ENCODE measurements at places on chromosomes 16 and 17.
A peak's percentile ranks its signal among the peaks of the same experiment; 100 is the strongest.

GRCh38 chr17:81867170-81867990, 3.8 kb downstream of the ARHGDIA start:
- DNase-seq = no peak

- no peak for DNase-seq
These were observed 727.5 kb downstream of the KCNJ2 start for GRCh38 chr17:70896843-70897242.

- DNase-seq = no peak
These were observed 51.9 kb upstream of the ENPP7 start for GRCh38 chr17:79678736-79679255.

DNA sequence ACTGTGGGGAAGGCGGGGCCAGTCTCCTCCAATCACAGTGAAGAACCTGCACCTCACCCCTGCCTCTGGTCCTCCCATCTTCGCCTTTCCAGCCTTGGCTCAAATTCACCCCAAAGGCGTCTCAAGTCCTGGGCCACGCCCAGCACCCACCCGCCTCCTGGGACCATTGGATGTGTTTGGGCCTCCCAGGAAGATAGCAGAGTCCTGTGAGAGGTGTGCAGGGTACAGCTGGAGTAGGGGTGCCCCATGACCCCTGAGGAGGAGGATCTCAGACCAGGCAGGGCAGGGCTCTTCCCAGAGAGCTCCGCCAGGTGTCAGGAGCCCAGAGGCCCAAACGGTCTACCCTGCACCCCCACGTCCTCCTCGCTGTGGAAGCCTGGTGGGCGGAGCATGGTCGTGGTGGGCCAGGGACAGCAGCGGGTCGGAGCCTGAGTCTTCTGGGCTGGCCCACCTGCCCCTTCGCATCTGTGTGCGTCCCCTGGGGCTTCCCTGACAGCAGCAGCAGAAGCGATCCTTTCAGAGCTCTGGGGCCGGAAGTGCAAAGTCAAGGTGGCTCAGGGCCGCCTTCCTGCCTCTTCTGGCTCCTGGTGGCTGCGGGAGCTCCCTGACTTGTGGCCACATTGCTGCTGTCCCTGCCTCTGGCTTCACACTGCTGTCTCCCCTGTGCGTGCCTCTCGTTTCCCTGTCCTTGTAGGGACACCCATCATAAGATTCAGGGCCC, 34.9 kb upstream of the ZNF469 start:
- DNase-seq = no peak

DNA sequence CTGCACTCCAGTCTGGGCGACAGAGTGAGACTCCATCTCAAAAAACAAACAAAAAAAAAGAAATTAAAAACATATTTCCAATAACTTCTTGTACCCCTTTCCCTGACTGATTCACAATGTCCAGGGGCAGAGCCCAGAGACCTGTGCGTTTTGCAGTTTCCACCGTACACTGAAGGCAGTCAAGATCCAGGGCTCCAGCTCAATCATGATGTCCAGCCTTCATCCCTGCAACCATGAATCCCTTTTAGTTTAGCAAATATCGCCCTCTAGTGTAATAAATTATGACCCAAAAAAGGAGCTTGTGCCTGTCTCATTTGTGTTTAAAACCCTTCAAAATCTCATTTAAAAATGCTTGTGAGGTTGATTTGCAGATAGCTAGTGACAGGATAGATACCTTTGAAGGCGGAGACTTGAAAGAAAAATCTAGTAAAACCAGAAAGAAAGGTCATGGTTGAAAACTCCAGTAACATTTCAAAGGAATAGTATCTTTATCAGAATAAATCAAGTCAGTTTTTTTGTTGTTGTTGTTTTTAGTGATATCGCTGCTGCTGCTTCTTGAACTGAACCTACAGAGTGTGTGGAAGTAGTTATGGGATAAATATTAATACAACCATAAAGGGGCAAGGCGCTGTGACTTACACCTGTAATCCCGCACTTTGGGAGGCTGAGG, 3.7 kb upstream of the ERN1 start:
- DNase-seq = peak; percentile 52

DNA sequence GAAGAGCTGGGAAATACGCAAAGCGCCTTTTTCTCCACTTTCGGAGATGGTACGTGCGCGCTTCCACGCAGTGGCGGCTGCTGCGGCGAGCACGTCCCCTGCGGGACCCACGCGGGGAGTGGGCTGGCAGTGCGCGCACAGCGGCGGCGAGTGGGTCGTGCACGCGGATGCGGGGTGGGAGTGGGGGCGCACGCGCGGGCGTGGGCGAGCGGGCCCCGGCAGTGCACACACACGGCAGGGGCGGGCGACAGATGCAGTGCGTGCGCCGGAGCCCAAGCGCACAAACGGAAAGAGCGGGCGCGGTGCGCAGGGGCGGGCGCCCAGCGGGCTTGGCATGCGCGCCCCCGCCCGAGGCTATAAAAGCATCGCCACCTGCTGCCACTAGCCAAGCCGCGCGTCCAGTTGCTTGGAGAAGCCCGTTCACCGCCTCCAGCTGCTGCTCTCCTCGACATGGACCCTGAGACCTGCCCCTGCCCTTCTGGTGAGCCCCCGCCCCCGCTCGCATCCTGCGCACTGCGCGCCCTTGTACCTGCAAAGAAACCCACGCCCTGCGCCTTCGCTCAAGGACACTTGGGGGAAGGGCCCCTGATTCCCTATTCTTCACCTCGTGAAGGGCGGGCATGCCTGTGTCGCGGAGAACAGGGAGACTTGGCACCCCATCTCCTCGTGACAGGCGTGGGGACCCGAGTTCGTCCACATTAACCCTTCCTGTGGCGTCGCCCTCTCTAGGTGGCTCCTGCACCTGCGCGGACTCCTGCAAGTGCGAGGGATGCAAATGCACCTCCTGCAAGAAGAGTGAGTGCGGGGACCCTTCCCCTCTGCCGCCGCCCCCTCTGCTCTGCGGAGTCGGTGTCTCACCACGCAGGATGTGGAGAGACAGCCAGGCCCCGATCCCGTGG, at the start of gene MT3:
Gene MT3 (plus strand): TSS at position 388 of the 899 bp plus-strand sequence. CDS start 63 bp downstream, at position 451.
- peak; percentile 67 for DNase-seq

- DNase-seq = no peak
These were observed 208.6 kb downstream of the FOXL1 start for GRCh38 chr16:86786994-86787393.

DNA sequence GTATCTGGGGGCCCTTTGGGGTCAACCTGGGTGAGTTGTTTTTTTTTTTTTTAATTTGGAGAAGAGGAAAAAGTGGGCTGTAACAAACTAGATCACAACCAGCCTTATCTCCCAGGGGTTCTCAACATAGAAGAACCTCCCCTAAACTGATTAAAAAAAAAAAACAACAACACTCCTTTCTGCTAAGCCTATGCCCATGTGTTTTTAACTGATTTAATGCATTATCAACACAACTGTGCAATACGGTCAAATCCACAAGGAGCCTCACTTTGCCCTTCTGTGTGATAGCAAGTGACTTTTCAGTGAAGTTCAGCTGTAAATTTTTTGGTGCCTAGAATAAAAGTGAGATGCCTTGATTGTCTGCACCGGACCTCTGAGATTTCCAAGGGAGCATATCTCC, 646 bp downstream of the MYH11 start:
- DNase-seq = no peak

- no peak for DNase-seq
These were observed 364.9 kb upstream of the PMFBP1 start for GRCh38 chr16:72536723-72537435.

GRCh38 chr16:29804020-29804419, 2.3 kb upstream of the MAZ start:
- no peak for DNase-seq

DNA sequence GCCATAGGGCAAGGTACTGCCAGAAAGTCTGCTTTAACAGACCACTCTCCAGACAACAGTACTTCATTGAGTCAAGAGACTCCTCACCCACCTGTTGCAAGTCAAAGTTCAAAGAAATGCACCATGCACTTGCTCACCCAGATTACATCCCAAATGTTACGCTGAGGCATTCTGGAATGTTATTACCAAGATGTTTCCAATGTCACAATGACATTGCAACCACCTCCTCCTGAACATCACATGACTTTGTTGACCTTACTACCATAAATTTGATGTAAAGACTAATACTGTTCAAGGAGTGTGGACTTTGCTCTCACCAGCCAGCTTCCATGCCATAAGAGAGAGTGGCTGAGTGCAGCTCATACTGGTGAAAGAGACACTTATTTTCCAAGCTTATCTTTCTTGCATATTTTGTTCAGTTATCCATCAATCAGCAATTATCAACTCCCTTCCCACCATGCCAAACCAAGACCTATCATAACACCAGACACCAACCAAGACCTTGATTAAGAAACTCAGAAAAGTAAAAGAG, 58.5 kb upstream of the BCAR1 start:
- DNase-seq = no peak

GRCh38 chr17:9937241-9937761, 32.2 kb upstream of the RCVRN start:
- no peak for DNase-seq

DNA sequence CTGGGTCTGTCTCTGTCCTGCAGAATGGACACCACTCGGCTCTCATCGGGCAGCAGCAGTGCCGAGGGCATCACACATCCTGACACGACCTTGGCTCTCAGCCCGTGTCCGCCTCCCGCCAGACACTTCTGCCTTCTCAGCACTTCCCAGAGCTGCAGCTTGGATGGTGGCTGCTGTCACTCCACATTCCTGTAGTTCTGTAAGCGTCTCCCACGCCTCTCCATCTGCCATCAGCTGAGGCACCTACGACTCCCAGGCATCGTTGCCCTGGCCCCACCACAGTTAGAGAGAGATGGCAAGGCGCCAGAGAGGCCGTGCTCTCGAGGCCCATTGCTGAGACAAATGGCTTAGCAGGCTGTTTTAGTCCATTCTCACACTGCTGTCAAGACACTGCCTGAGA, 195.9 kb upstream of the CHMP6 start:
- DNase-seq = no peak

DNA sequence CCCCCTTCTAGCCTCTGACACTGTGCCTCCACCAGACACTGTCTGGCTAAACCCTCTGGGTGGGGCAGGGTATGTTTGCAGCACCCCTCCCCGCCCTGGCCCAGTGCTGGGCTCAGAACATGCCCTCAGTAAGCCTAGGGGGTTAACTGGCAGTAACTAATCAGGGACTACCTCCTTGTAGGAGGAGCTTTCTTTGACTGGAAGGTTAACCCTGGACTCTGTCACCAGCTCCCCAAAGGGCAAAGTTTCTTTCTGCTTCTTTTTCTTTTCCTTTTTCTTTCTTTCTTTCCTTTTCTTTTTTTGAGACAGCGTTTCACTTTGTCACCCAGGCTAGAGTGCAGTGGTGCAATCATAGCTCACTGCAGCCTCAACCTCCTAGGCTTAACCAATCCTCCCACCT, 76.8 kb downstream of the PLXDC1 start:
- no peak for DNase-seq

DNA sequence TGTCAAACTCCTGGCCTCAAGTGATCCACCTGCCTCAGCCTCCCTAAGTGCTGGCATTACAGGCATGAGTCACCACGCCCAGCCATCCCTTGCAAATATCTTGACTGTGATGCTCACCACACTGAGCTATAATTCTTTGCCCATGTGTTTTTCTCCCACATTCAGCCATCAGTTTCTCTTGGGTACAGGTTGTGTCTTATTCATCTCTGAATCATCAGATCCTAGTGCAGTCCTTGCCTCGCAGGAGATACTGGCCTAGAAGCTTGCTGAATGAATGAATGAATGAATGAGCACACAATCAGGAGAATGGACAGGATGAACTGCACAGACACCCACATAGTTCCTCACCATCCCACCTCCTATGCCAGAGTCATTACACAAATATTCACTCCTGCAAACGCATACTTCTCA, 24.4 kb upstream of the ETV4 start:
- no peak for DNase-seq

DNA sequence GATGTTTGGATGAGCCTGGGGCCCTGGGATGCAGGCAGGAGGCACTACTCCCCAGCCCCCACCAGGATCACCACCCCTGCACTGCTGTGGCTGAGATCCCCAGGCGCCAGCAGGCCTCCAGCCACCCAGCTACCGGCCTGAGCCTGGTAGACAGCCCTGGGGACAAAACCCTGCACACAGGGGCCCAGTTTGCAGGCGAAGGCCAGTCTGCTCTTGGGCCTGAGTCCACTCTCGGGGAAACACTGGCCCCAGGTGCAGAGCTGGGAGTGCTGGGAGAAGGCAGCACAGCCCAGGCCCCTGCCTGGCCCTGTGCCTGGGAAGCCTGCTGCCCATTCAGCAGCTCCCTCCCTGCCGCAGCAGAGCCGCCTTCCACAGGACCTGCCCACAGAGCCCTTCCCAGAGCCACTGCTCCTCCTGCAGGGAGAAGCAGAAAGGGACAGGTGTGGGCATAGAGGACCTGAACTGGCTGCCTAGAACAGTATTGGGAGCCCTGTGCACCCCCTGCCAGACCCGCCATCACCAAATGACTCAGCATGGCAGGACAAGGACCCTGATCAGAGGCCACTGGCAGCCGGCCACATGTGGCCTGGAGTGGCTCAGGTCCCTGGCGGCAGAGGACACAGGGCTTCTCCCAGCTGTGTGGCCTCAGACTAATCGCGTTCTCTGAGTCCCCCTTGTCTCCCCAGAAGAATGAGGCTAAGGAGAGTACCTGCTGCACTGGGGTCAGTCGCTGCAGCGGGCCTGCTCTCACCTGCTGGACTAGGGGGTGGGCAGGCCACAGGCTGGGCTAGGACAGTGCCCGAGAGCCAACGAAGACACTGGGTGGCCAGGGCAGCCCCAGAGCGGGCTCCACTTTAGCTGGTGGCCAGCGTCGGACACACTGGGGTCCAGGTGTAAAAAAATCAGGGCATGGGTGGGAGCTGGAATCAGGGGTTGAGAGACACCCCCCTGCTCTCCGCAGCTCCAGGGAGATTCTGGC, 10.7 kb downstream of the MSRB1 start:
- DNase-seq = peak; percentile 57

DNA sequence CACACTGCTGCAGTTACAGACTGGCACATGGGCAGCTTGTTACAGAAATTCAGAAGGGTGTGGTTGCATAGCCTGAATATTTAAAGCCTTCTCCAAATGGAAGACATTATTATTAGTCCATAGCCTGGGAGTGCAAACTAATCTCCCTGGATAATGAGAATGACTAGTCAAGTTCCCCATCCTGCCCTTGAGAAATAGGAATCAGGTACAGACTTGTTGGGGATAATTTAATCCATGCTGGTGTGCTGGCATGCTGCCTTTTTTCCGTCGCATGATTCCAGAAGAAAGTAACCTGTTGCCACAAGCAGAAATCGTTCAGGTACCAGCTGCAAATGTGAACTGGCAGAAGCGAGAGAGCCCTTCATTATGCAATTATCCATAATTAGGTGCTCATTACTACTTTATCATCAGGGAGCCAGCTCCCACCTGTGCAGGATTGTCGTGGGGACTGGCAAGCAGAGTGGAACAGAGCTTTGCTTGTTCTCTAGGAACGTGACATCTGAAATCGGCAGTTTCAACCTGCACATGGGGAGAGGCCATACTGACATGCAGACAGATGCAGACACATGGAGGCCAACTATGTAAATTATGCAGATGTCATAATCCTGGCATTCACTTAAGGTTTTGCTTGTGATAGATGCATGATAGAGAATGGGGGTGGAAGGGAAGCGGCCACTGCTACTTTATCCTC, 419.4 kb downstream of the PMP22 start:
- no peak for DNase-seq

DNA sequence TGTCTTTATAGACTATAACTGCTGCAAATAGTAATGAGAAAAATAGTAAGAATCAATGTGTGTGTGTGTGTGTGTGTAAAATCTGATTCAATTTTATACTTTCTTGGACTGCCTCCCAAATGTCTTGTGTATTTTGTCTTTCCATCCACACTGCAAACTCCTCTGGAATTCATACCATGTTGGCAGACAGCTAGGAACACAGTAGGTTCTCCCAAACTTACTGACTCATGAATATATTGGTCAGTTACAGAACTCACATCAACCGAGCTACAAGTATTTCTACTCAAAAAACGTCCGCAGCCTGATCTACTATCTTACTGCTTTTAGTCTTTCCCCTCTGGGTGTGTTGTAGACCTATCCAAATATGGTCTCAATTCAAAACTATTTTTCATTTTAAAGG, 542.7 kb upstream of the PSMD7 start:
- DNase-seq = no peak
